ENCODE measurements at places on chromosomes 2 and 18.

GRCh38 chr18:79402977-79403722, 7.4 kb downstream of the NFATC1 start:
- peak; percentile 42 for DNase-seq

DNA sequence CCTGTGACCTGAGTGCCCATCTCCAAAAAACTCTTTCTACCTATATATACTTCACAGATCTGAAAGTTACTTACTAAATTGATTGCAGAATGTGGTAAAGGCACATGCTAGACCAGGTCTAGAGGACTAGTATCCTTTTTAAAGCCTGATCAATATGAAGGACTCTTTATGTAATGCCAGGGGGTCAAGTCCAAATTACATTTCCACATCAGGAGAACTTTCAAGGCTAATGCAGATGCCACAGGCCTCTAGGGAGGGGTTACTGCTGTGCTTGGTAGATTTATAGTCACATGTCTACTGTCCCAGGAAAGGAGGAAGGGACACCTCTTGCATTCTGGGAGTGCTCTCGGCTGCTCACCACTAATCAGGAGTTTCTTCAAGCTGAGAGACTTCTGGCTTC, 118.4 kb upstream of the NOSTRIN start:
- DNase-seq, result no peak

- DNase-seq, result peak; percentile 60
Observed at GRCh38 chr2:29923110-29923721, 1.8 kb upstream of the ALK start.

DNA sequence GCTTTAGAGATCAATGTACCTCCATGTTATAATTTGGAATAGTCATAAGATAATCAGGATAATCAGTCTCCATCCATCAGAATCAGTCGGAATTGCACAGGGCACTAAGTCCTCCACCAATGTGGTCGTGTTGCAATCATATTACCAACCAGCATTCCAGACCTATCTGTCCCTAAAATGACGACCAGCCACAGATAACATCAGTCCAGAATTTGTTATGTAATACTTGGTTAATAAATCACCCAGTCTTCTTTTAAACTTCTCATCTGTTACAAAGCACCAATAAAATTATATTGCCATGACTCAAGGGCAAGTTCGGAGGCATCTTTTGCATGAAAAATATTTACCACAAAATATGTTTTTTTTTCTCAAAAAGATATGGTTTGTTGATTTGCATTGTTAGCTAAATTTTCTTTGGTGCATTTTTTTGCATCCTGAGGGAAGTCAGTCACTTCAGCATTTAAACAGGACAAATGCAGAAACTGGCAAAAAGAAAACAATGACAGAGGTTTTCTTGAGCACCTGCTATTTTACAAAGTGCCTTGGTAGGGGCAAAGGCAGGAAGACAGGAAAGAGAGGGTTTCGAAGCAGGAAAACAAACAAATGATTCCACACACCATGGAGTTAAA, 29.3 kb downstream of the PIEZO2 start:
- DNase-seq, result no peak

GRCh38 chr18:42025974-42026625, 71.1 kb downstream of the PIK3C3 start:
- no peak for DNase-seq

All from activated CD4-positive, alpha-beta T cell treated with anti-CD3 and anti-CD28 coated beads, Interleukin-2, amount 10 ng/mL, durations not matched to agents 7 days and 5 days (primary cell).